IgD-negative memory B cell (primary cell): ENCODE measurements at places on chromosomes 12 and 14. TPM values are rescaled to one million over a fixed set of nuclear protein-coding genes. Genes with fewer than 3 reads are reported as not detected.

TRPV4 gene
- polyA plus RNA-seq: not detected

A2ML1 gene
- polyA plus RNA-seq: not detected

SUSD6 gene
- 14.3 TPM for polyA plus RNA-seq

RBM23 gene
- polyA plus RNA-seq: 49.7 TPM

PLXNC1 gene
- 6.6 TPM for polyA plus RNA-seq

MYH6 gene
- polyA plus RNA-seq: not detected

SAMD4A gene
- 5.8 TPM for polyA plus RNA-seq

LGR5 gene
- not detected for polyA plus RNA-seq

ADAMTS20 gene
- polyA plus RNA-seq: not detected
